Naive thymus-derived CD4-positive, alpha-beta T cell (primary cell): ENCODE measurements at places on chromosomes 16 and 17. TPM values are rescaled to one million over a fixed set of nuclear protein-coding genes. Genes with fewer than 3 reads are reported as not detected.
A peak's percentile ranks its signal among the peaks of the same experiment; 100 is the strongest.

DNA sequence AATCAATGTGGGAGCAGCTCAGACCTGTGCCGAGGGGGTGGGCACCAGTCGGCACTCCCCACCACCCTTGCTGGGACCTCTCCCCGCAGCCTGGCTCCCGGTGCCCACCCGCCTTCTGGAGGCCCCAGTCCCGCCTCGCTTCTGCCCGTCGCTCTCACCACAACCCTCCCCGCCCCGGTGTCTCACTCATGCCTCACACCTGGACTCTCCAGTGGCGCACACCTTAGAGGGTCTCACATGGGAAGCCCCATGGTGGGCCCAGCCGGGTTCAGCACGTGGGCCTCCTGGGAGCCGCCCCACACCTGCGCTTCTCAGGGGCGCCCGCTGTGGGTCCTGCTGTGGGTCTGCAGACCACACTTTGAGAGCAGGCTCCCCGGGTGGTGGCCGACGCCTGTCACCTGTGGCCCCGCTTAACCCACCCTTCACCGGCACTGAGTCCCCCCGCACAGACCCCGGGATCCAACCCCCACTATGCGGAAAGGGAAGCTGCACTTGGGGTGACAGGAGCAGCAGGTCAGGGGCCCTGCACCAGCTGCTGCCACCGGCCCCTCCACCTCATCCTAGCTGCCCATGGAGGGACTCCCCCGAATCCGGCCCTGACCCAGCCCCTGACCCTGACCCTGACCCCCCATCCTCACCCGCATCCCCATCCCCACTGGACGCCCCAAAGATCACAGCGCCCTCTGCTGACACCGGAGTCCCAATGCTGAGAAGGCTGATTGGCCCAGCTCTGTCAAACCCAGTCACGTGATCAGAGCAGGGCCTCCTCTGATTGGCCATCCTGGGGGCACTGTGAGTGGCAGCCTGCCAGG, 27.4 kb upstream of the SLC38A10 start:
- DNase-seq = peak; percentile 47

DNA sequence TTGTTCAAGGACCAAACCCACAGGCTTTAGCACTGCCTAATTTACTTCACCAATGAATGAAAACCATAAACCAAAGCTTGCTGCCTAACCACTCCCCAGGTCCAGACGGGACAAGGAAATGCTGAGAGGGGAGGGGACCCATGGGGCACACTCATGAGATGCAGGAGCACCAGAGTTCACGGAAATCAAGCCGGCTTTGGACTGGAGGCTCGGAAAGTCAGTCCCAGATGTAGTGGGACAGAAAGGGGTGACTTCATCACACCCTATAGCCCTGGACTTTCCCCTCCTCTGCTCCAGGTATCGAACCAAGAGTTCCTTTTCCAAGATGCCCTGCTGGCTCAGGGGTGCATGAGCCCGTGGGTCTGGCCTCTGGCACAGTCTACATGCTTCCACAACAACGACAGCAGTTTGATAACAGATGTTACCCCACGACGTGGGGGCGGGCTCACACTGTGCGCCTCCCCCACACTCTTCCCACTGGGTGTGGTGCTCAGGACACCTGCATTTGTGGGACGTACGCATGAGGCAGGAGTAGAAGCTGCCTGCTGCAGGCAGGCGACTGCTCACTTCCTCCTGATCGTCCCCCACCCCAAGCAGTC, 63.2 kb downstream of the AMFR start:
- no peak for DNase-seq

DNA sequence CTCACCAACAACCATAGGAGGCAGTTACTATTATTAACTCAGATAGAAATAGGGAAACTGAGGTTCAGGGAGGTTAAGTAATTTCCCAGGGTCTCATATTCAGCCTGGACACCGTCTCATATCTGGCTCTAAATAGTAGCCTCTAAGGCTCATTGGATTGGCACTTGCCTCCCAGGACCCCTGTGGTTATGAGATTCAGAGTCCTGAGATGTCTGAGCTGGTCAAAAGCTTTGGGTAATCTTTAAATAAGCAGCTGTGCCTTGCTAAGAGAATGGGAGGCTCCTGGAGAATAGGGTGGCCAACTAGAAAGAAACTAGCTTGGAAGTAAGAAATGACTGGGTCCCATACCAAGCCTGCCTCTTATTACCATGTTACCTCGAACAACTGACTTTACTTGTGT, 50.3 kb upstream of the CRHR1 start:
- DNase-seq = no peak

DNA sequence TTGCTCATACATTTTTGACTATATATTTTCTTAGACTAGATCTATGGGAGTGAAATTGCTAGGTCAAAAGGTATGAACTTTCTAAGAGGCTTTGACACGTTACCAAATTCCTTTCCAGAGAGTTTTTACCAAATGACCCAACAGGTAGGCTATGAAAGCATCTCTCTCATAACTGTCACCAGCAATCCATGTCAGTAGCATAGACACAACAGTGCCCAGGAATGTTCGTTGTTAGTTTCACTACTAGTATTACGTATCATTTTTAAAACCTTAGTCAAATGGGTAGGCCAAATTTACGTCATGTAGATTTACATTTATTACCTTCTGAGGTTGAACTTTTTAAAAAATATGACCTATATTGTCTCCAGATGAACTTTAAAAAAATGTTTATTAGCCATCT, 66.8 kb downstream of the MARCHF10 start:
- DNase-seq = no peak

- DNase-seq = no peak
These were observed 5.9 kb upstream of the CORO6 start for GRCh38 chr17:29628644-29629043.

DNA sequence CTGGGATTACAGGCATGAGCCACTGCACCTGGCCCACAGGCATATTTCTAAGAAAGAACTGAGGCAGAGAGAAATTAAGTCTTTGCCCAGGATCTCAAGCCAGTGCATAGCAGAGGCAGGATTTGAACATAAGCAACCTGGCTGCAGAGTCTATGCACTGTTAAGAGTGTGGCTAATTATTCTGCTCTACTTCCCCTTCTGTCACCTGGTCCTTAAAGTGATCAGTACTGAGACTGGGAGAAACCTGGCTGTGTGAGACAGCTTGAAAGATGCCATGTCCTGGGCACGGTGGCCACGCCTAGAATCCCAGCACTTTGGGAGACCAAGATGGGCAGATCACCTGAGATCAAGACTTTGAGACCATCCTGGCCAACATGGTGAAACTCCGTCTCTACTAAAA, 58.1 kb downstream of the IQCK start:
- no peak for DNase-seq

GRCh38 chr17:3213587-3213986, 6.1 kb downstream of the OR1A1 start:
- DNase-seq = no peak

GRCh38 chr17:74658620-74659019, 35.1 kb upstream of the CD300E start:
- no peak for DNase-seq

GRCh38 chr17:903691-904481, 75.7 kb downstream of the NXN start:
- no peak for DNase-seq

GRCh38 chr16:47241061-47241460, 97.3 kb upstream of the NETO2 start:
- no peak for DNase-seq

GRCh38 chr17:64496348-64496785, 487 bp downstream of the POLG2 start:
- no peak for DNase-seq

- no peak for DNase-seq
These were observed 829 bp downstream of the PITPNM3 start for GRCh38 chr17:6555331-6556120.

DNA sequence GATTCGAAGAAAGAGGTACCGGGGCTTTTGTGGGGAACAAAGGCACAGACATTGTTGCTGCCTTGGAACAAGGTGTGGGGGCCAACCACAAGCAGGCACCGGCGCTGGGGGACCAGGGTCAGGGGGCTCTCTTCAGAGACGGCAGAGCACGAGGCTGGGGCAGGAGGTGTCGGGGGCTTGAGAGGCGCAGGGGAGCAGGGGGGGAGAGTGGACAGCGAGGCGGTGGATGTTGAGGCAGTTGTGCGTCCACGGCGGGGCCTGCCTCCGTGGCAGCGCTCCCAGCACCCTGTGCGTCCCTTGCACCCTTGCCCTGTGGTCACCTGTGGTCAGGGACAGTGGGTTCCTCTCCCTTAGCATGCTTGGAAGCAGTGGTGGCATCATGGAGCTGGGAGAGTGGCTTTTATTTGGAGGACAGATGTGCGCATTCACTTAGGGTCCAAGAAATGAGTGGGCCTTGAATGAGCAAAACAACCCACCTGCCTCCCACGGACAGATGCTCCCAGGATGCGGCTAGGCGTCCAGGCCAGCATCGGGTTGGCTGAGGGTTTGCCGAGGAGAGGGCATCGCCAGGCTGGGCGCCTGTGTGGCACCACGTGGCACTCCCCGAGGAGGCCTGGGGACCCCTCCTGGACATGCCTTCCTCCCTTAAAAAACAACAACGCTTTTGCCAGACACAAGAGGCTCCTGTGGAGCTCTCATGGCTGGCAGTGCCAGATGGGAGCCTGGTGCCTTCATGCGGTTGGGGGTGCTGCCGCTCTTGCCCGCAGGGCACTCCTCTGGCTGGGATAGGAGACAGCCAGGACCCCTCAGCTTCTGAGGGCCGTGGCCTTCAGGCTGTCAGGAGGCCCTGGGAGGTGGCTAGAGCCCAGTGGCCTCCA, 113.0 kb downstream of the BANP start:
- no peak for DNase-seq

DNA sequence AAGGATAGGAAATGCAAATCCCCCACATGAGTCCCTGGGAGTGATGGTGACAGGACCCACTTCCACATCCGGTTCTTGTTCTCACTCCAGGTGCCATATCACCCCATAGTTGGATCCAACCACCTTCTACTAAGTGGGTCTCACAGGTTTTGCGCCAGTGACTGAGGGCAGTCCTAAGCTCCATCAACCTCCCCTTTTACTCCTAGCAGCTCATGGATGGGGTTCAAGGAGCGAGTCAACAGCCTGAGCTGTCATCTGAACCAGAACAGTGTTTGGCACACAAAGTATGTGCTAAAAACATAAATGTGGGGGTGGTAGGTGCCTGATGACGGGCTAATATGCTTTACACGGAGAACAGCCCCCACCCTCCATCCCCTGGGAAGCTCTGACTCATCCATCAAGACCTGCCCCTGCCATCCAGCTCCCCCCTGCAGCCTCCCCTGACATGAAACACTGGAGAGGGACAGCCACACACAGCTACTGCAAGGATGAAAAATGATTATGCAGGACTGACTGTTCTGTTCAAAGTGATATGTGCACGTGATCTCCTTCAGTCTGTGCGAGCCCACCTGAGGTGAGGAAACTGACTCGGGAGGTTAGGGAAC, 143.2 kb upstream of the CDH5 start:
- DNase-seq = no peak

GRCh38 chr16:86442703-86443102, 67.6 kb upstream of the FOXF1 start:
- no peak for DNase-seq

GRCh38 chr17:35740997-35741931, 9.8 kb downstream of the RASL10B start:
- DNase-seq = no peak

- DNase-seq = no peak
These were observed 75.2 kb downstream of the WWP2 start for GRCh38 chr16:69837380-69837779.

DNA sequence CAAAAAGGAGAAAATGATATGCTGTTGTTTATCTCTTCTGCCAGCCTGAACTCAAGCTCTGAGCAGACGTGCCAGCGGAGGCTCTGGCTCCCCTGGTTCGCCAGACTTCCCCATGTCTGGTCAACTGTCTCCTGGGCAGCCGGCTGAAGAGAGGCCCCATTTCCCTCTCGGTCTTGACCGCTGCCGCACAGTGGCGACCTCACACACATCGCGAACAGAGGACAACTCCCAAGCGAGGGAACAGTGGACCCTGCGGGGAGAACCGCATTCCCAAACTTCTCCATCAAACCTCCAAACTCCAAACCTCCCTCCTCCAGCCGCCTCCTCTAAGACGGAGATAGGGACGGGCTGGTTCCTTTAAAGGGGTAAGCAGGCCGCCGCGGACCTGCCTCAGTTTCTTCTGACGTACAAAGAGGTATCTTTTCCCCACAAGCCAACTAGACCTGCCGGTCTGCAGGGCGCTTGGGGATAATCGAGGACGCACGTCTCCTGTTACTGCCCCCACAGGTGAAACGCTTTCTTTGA, 24.9 kb upstream of the RFFL start:
- DNase-seq = no peak

DNA sequence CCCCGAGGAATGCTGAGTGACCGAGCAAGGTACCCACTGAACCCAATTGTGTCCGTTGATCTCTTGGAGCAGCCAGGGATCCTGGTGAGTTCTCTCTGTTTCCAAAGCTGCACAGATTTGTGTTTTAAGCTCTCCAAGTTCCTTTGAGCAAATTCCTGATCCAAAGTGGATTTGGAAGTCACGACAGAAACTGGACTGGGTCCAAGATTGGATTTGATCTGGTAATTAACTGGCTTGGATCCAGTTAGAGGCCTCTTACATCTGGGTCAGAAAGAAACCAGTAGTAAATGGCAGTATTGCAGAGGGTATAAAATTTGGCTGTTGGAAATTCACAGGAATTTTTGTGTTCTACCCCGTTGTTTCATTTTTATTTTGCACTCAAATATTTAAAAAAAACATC, 119.5 kb downstream of the PMP22 start:
- no peak for DNase-seq

DNA sequence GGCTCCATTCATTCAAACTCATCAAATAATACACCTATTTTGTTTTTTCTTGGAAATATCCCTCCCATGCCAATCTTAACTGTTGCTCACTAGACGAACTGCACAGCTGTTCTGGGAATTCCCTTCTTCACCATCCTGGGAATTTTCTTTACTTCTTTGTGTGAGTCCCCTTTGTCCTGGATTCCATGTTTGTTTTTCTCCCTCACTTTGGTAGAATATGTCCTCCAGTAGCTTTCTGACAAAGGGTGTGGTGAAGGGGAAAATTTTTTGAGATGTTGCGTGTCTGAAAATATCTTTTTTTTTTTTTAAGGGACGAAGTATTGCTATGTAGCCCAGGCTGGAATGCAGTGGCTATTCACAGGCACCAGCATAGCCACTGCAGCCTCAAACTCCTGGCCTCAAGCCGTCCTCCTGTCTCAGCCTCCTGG, 17.2 kb upstream of the UTP6 start:
- no peak for DNase-seq

The PYCARD gene
- 80.1 and 82.0 TPM in 2 replicates for total RNA-seq

The FOXL1 gene
- total RNA-seq = not detected

The IRX5 gene
- total RNA-seq = not detected

The KDM8 gene
- total RNA-seq = 15.6 TPM

The NHLRC4 gene
- 5.1 TPM for total RNA-seq

The GPR179 gene
- total RNA-seq = 0.11 TPM

The MED31 gene
- 30.1 TPM for total RNA-seq

The SLC52A1 gene
- 0.37 TPM for total RNA-seq

The KRT39 gene
- total RNA-seq = not detected in 2 replicates
